ENCODE measurements at places on chromosomes 3 and 15.
A peak's percentile ranks its signal among the peaks of the same experiment; 100 is the strongest.

GRCh38 chr15:68106656-68107055, 52.5 kb downstream of the PIAS1 start:
- DNase-seq = no peak

- DNase-seq = no peak
These were observed 118.7 kb downstream of the NUP210 start for GRCh38 chr3:13301286-13301987.

DNA sequence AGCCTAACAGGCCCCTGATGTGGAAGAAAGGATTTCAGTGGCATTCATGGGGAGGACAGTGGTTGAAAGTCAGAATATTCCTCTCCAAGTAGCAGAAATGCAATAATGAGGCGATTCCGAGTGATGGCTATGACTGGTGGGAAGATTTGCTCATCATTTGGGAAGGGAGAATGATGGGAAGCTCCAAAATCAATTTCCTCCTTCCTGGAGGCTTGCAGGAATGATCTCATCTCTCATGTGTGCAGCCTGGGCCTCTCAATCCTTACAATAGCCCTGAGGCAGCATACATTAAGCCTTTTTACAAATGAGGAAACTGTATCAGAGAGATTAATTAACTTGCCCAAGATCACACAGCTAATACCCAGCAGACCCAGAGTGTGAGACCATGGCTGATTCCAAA, 58.7 kb downstream of the BOC start:
- DNase-seq = no peak

DNA sequence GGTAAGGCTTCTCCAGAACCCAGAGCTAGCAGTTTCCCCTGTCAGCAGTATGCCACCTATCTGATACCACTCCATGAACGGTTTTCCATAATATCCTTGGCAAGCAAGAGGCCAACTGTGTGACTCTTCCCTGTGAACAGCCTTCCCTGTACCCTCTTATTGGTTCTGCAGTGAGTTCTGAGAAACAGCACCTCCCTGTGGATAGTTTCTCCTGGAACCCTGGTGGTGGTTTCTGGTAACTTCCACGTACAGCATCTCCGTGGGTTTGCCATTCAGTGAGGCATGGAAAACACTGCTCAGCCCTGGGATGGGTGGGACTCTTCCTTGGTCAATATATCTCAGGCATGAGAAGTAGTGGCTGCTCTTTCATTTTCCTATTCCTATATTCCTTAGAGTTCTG, 19.4 kb upstream of the SERPINI2 start:
- DNase-seq = no peak

GRCh38 chr15:98730860-98731711, 82.7 kb downstream of the IGF1R start:
- DNase-seq = no peak

GRCh38 chr3:72279068-72279604, 494.2 kb upstream of the PROK2 start:
- DNase-seq = no peak

- DNase-seq = no peak
These were observed 3.8 kb downstream of the IVD start for GRCh38 chr15:40409366-40409765.

GRCh38 chr15:51403072-51403878, 61.8 kb downstream of the GLDN start:
- no peak for DNase-seq

GRCh38 chr3:30440880-30441279, 165.5 kb upstream of the TGFBR2 start:
- no peak for DNase-seq

DNA sequence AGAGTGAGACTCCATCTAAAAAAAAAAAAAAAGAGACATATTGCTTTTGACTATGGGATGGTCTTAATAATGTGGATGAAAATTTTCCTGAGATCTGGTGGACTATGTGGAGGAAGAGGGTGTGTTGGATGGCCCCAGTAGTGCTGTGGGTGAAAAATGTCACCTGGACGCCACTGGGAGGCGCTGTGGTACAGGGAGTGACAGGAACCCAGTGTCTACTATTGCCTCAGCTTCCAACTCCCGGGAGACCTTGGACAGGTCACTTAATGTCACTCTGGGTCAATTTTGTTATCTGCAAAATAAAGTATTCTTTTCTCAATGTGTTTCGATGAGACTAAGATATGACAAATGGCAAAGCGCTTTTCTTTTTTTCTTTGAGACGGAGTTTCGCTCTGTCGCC, 27.7 kb upstream of the DCP1A start:
- peak; percentile 5 for DNase-seq

GRCh38 chr15:57319226-57319918, 56.9 kb upstream of the CGNL1 start:
- no peak for DNase-seq

- DNase-seq = no peak
These were observed 69.6 kb downstream of the APBA2 start for GRCh38 chr15:28955160-28955992.

- DNase-seq = no peak
These were observed 23.7 kb downstream of the DAPK2 start for GRCh38 chr15:64022571-64022970.

- DNase-seq = no peak
These were observed 86.4 kb downstream of the POLR2M start for GRCh38 chr15:57792724-57793449.

DNA sequence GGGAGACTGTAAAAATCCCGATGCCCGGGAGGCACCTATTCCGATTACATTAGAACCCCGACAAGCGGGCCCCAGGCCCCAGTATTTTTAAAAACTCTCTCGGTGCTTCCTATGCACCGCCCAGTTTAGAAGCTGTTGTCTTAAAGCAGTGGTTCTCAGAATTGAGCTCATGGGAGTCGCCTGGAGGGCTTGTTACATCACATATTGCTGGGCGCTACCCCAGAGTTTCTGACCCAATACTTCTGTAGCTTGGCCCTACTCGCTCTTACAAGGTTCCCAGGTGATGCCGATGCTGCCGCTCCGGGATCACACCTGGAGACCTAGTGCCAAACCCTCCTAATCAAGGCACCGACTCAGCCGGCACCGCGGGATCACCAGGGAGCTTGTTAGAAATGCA, 35.2 kb downstream of the CPN2 start:
- DNase-seq = no peak

DNA sequence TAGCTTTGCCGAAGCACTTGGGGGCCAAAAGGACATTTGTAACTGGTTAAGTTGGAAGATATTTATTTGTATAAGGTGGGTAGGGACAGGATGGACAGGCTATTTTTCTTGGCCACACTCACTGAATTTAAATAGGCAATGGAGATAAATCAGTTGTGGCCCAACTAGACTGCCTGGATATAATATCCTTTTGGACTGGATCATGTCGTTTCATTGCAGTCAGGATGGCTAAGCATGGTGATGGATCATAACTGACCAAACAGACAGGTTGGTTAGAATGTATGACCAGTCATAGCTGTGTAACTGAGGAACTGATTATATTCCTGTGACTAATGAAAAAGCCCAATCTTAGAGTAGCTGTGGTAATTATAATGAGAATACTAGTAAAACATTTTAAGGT, 284.0 kb downstream of the LPP start:
- DNase-seq = no peak

DNA sequence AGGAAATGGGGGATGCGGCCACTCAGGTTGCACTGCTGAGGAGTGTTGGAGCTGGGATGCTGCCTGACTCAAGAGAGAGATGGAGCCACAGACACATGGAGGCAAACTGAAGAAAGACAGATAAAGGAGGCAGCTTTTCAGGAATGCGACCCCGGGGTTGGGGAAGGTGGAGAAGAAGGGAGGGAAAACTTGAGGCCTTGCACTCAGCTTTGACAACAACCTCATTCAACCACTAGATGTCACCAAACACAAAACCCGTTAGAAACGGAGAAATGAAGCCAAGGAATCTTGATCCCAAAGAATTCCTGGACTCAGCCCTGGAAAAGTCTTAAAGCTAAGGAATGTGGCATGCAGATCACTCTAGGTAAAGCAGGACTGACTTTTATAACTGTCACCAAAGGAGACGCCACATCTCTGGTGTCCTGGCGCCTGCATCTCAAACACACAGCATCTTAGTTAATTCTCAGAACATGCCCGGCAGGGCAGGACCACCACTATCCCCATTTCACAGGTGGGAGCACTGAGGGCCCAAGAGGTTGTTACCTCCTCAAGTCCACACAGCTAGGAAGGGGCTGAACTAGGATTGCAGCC, 59.6 kb upstream of the LMCD1 start:
- peak; percentile 4 for DNase-seq

DNA sequence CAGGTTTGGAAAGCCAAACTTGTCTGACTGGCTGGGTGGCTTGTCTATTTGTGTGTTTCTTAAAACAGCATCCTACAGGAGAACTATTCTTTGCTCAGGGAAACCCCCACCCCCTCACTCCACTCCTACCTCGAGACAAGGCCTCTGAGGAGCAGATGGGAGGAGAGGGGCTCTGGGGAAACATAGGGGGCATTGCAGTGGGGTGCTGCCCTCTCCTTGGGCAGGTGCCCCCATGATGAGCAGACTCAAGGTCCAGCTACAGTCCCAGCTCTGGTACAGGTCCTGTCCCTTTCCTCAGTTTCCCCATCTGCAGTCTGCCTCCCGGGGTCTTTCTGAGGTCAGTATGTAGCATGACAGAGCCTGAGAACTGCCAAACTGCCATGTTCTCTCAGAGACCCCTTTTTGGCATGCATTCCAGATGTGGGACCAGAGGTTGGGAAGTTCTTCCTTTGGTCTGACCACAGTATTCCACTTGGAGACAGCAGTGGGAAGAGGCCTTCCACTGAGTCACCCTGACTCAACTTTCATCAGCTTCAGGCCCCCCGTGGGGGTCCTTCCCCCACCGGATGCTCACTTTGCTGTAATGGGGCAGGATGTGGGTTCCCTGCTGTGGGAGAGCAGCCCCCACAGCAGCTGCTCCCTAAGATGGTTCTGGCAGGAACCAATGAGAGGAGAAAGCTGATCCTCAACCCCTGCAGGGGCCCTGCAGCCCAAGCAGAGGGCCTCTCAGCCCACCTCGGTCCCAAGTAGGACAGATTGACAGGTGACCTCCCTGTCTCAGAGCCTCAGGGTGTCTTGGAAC, 32.3 kb upstream of the CYP11A1 start:
- no peak for DNase-seq

GRCh38 chr3:10198761-10199649, 34.3 kb downstream of the IRAK2 start:
- DNase-seq = no peak

- DNase-seq = no peak
These were observed 40.5 kb downstream of the DPPA2 start for GRCh38 chr3:109275702-109276293.

GRCh38 chr15:37108381-37109167, 8.2 kb upstream of the MEIS2 start:
- DNase-seq = no peak

DNA sequence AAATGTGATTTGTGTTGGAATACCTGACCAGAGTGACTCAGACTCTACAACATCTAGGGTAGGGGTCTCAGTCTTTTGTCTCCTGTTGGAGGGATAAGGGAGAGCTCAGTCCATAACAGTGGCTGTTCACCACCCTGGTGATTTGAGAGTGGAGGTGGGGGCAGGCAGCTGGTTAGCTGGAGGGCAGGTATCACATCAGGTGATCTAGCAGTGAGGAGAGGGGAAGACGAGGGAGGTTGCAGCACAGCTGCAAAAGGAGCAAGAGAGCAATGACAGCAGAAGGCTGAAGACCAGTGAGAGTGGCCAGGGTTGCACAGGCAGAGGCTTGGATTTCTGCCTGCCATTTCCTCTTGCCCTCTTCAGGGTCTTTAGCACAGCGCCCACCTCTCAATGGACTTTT, 38.4 kb downstream of the PLCL2 start:
- DNase-seq = no peak

DNA sequence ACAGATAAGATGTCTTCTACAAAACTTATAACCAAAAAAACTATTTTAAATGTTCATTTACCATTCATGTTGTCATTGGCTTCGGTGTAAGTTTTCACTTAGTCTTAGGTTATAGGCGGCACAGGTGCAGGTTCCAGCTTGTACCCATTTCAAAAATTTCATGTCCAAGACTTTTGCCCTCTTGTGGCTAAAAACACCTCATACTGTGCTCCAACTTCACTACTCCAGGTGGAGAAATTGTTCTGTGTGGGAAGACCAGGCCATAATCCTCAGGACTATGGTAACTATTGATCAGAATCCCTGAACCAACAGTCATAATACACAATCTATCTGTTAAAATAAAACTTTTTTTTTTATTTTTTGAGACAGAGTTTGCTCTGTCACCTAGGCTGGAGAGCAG, 95.2 kb upstream of the ATP11B start:
- DNase-seq = no peak

DNA sequence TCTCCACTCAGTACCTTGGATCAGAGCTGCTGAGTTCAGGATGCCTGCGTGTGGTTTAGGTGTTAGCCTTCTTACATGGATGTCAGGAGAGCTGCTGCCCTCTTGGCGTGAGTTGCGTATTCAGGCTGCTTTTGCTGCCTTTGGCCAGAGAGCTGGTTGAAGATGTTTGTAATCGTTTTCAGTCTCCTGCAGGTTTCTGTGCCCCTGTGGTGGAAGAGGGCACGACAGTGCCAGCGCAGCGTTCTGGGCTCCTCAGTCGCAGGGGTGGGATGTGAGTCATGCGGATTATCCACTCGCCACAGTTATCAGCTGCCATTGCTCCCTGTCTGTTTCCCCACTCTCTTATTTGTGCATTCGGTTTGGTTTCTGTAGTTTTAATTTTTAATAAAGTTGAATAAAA, 7.0 kb upstream of the PODXL2 start:
- no peak for DNase-seq

DNA sequence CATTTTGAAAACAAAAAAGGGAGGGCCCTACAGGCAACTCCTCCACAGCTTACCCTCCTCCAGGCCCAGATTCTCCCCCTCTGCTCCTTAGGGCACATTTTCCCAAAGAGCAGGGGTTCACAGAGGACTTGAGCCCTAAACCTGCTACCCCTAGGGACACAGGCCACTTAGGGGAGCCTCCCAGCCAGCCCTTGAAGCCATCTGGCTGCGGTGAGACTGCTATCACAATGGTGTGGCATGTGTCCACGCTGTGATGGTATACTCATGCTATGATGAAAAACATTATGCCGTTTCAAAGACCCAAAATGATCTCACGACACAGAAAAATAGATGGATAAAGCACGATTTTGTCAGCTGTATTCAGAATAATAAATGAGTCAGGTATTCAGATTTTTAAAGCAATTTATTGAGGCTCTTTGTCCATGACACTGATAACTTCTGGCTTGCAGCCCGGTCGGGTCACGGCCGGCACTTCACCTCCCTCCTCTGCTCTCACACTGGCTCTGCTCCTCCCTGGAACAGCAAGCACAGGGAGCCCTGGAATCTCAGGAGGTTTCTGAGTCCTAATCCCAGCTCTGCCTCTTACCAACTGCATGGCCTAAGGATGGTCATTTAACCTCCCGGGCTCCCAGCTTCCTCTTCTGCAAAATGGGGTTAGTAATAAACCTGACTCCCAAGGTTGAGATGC, 115.3 kb downstream of the MEGF11 start:
- no peak for DNase-seq

GRCh38 chr3:10196389-10197052, 31.8 kb downstream of the IRAK2 start:
- no peak for DNase-seq

GRCh38 chr15:101351736-101352135, 56.7 kb upstream of the SNRPA1 start:
- no peak for DNase-seq

All from NCI-H774 (cell line).